GOT3 (cell line): ENCODE measurements at places on chromosomes 1 and 21.

DNA sequence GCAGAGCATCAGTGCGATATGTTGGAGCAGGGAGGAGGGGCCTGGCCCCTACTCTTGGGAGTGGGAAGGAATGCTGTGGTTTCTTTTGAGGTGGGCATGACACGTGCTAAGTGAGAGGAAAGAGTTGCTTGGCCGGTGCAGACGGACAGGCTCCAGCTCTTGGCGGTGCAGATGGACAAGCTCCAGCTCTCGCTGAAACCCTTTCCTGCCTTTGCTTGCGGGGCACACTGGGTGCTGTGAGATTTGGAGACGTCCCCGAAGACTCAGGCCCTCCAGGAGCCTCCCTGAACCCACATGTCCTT lies 15.9 kb downstream of the PDXK start:
- DNase-seq = no peak

DNA sequence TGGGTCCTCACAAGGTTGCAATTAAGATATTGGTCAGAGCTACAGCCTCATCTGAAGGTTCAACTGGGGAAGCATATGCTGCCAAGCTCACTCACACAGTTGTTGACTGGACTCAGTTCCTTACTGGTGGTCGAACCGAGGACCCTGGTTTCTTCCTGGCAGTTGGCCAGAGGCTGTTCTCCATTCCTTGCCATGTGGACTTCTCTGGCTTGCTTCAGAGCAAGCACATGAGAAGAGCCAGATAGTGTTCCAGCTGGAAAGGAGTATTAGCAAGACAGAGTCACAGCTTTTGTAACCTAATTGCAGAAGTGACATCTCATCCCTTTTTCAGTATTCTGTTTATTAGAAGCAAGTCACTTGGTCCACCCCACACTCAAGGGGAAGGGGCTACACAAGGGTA lies 23.6 kb downstream of the POU2F1 start:
- no peak for DNase-seq

GRCh38 chr1:184210862-184211261 lies 159.3 kb downstream of the TSEN15 start:
- DNase-seq = no peak

DNA sequence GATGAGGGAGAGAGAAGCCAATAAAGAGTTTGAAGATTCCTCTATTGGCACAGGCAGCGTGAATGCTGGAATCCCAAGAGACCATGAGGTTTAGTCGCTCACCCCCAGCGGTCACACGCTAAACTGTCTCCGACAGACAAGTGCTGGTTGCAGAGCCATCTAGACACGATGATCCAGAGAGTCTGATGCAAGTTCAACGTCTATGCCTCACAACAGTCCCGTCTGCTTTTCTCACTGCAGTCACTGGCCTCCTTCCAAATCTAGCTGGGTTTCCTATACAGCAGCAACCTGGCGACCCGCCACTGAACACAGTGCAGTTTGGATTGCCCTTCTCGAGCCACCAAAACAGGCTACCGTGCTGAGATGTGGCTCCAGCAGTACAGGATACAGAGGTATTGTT lies 98.6 kb upstream of the KRTAP19-8 start:
- no peak for DNase-seq

DNA sequence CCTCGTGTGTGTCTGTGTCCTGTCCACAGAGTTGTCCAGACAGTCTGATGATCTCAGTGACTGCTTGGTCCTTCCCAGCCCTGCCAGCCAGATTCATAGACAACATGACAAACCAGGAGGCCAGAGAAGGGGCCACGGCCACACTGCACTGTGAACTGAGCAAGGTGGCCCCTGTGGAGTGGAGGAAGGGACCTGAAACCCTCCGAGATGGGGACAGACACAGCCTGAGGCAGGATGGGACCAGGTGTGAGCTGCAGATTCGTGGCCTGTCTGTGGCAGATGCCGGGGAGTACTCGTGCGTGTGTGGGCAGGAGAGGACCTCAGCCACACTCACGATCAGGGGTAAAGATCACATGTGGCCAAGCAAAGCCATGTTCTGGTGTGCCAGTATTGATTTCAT lies 96.4 kb downstream of the OBSCN start:
- DNase-seq = no peak

- DNase-seq = no peak
Observed at GRCh38 chr1:115428256-115428655, 90.2 kb upstream of the NGF start.

DNA sequence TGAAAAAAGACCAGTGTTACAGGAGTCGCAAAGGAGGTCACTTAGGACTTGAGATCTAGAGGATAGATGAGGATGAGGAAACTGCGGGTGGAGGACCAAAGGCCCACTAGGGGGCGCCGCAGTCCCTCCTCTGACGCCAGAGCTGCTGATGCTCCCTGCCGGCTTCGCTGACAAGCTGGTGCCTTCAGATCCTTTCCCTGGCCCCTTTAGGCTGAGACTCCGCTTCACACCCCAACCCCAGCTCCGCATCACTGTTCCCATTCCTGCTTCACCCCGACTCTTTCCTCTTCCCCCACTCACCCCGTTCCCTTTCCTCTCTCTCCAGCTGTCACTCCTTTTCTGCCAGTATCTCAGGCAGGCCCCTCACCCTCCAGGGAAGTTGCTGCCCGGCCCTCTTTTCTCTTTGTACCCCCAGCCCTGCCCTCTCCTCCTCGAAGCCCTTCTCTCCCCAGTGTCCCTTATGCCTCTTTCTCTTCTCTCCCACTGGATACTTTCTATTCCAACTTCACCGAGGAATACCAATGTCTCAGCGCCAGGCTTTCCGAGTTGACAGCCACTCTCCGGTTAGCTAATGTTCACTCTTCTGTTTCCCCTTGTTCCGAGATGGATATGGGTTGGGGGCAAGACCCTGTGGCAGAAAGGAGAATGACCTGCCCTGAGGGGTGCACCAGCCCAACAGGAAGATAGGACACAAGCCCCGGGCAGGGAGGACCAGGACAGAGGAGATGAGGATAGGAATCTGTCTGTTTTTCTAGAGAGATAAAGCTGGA lies 4.5 kb downstream of the KCNJ9 start:
- DNase-seq = no peak

DNA sequence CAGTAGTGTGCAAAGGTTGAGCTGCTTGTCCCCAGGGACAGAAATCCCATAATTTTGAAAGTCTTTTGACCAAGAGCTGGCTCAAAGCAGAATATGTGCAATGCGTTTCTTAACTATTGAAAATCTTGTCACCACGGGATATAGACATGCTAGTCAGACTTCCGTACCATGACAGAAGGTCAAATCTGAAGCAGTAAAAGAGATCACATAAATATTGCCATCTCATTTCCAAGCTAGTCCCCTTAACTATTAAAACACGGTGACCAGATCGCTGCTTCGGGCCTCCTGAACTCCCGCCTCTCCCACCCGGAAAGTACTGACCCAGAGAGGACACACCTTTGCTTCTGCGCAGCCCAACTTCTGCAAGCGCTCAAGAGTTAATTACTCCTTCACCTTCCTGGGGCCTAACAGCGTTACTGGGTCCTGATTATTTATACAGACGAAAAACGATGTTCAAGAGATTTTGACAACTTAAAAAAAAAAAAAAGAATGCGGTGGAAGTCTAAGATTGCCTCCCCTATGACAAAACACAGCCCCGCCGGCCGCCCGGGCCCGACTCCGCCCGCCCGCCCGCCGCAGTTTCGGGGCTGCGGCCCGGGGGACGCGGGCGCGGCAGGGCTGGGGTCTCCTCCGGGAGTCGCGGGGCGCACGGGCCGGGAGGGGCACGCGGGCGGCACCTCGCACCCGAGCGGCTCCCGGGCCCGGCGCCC lies 692 bp downstream of the SORT1 start:
- DNase-seq = no peak

- DNase-seq = no peak
Observed at GRCh38 chr1:220918285-220918951, 39.2 kb downstream of the HLX start.

GRCh38 chr1:74641876-74642275 lies 31.7 kb downstream of the ERICH3 start:
- DNase-seq = no peak
